ENCODE measurements at places on chromosomes 11 and 22.

- no peak for DNase-seq
These were observed at the start of gene SPECC1L for GRCh38 chr22:24270556-24271385. Gene SPECC1L, plus strand, starts transcription at chr22:24270831. Its CDS starts 31,401 bp downstream, at chr22:24302232.

- peak; percentile 33 for DNase-seq
These were observed 71.3 kb downstream of the ATXN10 start for GRCh38 chr22:45742866-45743450.

GRCh38 chr11:961921-962320 lies 36.3 kb downstream of the AP2A2 start:
- DNase-seq, result no peak

- no peak for DNase-seq
These were observed 16.1 kb downstream of the SCARF2 start for GRCh38 chr22:20421507-20421874.

DNA sequence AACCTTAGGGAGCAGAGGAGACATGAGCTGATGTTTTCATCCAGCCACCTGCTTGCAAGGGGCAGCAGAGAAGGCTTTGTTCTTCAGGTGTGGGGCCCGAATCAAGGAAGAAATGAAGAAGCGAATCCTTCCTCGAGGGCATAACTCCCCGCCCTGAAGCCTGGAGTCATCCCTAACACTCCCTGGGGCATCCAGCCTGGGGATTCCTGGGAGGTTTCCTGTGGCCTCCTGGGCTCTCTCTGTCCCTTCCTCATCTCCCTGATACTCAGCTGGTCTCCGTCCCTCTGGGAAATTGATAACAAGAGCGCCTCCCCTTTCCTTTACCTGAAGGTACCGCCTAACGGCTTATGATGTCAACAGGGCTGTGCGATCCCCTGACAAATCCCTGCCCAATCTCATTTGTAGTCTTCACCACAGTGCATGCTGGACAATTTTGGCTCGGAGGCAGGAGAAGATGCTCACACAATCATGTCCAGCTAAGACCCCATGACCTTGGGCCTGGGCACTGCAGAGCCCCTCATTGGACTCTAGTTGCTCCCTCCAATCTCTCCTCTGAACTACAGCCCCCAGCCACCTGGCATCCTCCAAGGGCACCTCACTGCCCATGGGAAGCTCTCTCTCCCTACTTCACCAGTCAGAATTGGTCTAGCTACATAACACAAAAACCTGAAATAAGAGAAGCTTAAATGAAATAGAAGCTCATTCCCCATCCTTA lies 80.6 kb upstream of the RTL6 start:
- DNase-seq, result no peak
